ENCODE measurements at places on chromosomes 13 and 19.
A peak's percentile ranks its signal among the peaks of the same experiment; 100 is the strongest.

- DNase-seq: no peak
Observed at GRCh38 chr19:47786566-47786965, 8.1 kb downstream of the SELENOW start.

GRCh38 chr13:110914331-110915056 lies 375 bp downstream of the ANKRD10 start:
- peak; percentile 64 for DNase-seq

- no peak for DNase-seq
Observed at GRCh38 chr13:78341032-78341431, 262.3 kb downstream of the POU4F1 start.

DNA sequence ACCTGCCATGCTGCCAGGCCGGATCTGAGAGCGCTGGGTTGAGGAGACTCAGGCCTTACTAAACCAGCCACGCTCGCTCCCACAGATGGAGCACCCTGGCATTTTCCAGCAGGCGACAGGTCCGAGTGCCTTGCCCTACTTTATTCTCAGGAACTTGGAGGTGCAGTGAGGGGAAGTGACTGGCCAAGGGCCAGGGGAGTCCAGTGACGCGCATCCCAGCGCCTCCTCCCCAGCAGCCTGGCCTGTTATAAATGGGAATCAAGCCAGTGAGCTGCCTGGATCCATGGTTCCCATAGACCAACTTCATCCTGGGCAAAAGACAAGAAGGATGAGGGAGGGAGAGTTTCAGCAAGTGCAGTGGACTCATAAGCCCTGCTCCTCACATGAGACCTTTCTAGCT lies 35.5 kb downstream of the TMED1 start:
- no peak for DNase-seq

DNA sequence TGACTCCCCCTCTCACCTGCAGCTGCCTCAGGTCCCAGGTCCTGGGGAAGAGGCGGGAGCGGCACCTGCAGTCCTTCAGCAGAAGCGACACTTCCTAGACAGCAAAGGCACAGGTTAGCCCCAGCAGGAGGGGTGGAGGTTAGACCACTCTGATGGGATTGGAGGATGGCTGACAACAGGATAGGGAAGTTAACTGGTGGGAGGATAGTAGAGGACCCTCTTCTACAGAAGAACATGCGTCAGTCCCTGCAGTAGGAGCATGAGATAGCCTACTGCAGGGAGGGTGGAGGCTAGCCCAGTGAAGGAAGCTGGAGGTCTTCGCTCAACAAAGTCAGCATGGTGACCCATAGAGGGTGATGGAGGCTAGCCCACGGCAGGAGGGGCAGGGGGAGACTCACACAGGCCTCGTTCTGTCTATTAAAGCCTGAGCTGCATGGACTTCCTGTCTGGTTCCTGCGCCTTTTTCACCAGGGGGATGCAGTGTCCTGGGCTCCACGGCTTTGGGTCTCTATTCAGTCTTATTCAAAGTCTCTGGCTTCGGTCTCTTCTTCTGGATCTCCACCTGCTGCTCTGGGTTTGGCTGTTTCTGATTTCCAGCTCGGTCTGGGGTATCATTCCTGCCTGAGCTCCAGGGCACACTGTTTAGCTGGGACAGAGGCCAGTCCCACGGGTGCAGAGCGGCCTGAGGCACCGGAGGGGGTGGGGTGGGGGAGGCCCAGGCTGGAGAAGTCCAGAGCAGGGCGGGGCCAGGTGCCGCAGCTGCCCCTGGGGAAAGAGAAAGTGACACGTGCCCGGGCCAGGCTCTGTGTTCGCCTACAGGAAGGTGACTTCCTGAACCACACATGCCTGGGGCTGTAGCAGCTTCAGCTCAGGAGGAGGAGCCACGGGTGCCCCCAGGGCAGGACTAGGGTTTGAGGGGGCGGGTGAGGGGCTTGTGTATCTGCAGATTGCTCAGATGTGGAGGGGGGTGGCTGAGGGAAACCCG lies 7.3 kb downstream of the IFNL3 start:
- peak; percentile 75 for DNase-seq

GRCh38 chr13:44764302-44764692 lies 188.2 kb upstream of the TSC22D1 start:
- DNase-seq: peak; percentile 31

GRCh38 chr19:21751384-21751783 lies 16.0 kb downstream of the ZNF100 start:
- no peak for DNase-seq

DNA sequence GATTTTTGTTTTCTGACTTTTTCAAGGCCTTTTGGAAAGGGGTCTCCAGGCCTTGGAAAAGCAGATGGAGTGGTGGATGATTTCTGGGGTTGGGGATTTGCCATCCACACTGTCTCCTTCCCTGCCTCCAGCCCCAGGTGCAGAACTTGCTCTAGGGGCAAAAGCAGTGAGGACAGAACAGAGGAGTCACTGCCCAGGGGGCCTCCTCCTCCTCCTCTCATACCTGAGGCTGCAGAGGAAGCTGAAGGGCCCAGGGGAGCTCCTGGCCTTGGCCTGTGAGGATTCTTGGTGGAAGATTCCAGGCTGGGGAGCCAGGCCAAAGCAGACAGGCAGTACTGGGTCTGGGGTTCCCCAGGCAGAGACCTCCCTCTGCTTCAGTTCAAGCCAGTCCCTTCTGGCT lies 52.3 kb upstream of the URI1 start:
- DNase-seq: no peak

DNA sequence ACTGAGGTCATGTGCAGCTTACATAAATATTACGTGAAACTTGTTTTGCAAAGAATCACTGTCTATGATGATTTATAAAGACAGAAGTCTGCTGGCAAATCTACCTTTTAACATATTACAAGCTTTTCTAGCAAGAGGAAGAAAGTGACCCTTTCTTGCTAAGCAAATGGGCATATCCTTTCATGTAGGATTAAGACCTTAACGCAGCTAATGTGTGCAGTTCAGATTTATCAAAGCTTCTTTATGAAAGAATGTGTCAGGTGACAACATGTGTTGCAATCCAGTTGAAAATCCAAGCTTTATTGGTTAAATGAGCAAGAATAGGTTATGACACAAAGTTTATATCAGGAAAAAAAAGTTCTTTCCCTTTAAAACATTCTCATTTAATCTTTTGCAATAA lies 115.6 kb upstream of the NBEA start:
- no peak for DNase-seq

DNA sequence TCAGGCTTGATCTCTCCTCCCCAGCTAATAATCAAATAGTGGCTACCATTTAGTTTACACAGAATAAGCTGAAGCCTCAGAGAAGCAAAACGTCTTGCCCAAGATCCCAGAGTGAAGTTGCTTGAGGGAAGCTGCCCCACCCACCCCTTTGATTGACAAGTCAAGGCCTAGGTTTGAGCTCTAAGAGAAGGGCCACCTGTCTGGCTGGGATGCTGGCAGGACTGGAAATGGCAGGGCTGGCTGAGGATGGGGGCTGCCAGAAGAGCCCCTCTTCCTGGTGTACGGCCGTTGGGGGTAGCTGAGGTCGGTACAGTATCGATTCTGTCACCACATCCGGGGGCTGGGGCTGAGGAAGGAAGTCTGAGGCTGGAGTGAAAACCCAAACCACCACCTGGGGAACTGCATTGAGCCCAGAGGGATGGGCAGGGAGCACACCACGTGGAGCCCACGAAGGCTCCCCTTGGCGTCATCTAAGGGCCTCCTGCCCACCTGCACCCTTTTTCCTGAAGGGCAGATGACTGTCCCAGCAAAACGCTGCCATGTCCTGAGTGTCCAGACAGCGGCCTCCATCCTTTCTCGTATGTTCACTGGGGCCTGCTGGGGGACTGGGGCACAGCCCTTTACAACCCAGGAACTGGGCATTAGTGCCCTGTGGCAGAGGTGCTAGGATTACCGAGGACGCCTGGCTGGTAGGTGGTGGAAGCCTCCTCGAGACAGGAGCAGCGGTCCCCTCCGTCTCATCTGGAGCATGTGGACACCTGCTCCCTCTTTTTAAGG lies 1.4 kb upstream of the PRKD2 start:
- peak; percentile 40 for DNase-seq

DNA sequence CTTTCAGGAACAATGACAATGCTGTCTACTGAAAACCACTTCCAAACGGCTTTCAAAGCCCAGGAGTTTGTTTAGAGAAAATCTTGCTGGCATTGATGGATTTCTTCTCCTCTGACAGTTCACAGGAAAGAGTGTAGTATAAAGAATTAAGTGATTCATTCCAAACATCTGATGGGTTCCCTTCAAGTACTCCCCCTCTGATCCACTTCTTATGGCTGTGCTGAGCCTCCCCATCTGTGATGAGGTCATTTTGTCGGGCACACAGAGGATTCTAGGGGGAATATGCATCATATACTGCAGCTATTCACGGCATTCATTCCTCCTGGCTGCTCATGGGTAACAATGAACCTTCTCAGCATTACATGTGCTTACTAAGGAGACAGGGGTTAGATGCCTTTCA lies 107.9 kb downstream of the RGCC start:
- no peak for DNase-seq

GRCh38 chr13:43510956-43511901 lies 275.5 kb downstream of the ENOX1 start:
- no peak for DNase-seq

DNA sequence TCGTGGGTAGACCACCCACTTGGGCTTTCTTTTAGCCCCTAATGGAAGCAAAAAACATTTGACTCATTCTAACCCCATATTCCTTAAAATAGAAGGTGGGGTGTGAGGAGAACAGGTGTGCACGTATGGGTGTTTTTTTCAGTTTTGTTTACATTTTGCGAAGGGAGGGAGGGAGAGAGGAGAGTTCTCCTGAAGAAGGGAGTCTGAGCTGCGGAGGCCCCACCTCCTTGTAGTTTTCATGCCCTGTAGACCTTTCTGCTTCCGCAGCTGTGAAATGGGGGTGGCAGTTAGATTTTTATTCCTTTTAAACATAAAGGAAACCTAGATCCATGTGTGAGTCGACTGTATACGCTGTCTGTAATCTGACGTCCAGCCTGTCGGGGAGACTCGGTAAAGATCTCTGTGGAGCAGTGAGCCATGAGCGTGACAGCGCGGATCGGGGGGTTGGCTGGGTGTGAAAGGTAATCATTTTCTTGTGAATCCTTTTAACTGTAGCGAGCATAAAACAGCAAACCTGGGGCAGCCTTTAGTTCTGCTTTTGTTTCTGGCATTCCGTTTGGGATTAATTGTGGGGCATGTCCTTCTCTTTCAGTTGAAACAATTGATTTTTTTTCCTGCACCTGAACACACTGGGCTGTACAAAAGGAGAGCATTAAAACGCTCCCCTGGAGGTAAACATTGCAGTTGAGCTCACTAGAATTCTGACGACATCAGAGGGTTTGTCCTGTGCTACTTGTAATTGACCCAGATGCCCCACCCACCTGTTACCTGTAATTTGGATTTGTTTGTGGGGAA lies 2.3 kb downstream of the UPF1 start:
- no peak for DNase-seq

GRCh38 chr19:54532528-54532927 lies 29.9 kb downstream of the LAIR2 start:
- no peak for DNase-seq

GRCh38 chr19:39525205-39525604 lies 7.4 kb downstream of the EID2B start:
- no peak for DNase-seq

GRCh38 chr19:8609279-8610040 lies 1.1 kb downstream of the ADAMTS10 start:
- no peak for DNase-seq

GRCh38 chr19:4580021-4580901 lies 20.8 kb upstream of the SEMA6B start:
- DNase-seq: no peak

- peak; percentile 56 for DNase-seq
Observed at GRCh38 chr19:44847144-44848035, 1.3 kb downstream of the NECTIN2 start.

DNA sequence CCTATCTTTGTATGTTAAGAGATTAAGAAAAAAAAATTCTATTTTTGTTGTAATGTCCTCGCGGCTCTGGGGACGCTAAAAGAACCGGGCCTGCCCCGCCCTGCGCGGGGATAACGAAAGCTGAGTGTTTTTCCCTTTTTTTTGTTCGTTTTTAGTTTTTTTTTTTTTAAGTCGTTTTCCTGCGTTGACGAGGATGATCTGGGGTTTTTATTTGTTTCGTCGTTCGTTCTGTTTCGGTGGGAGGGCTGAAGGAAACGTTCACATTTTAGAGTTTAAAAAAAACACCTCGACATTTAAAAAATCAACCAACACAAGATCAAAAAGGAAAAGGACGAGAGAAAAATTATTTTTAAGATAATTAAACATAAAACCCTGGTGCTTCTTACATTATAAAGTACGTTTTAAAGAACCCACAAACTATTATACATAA lies 5.6 kb downstream of the LYL1 start:
- no peak for DNase-seq

GRCh38 chr13:33006134-33006533 lies 10.1 kb upstream of the KL start:
- no peak for DNase-seq

GRCh38 chr13:22276616-22277015 lies 605.7 kb downstream of the FGF9 start:
- no peak for DNase-seq

DNA sequence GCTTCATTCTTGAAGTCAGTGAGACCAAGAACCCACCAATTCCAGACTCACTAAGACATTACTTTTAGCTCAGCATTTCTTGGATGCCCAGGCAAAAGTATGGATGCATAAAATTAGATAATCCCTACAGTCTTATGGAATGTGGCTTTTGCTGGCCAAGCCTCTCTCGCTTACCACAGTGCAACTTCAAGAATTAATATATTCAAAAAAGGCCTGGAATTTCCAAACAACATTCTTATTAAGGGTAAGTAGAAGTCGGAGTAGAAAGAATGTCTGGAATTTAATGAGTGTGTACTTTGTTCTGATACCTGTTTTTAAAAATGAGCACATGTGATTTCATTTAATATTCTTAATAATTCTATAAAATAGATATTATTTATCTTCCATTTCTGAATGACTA lies 302.4 kb upstream of the TMTC4 start:
- no peak for DNase-seq

GRCh38 chr13:111005808-111006505 lies 91.1 kb upstream of the ANKRD10 start:
- DNase-seq: no peak

GRCh38 chr13:99842405-99842804 lies 129.2 kb downstream of the ZIC5 start:
- DNase-seq: no peak

GRCh38 chr19:11452620-11453310 lies 17.3 kb downstream of the PRKCSH start:
- no peak for DNase-seq

DNA sequence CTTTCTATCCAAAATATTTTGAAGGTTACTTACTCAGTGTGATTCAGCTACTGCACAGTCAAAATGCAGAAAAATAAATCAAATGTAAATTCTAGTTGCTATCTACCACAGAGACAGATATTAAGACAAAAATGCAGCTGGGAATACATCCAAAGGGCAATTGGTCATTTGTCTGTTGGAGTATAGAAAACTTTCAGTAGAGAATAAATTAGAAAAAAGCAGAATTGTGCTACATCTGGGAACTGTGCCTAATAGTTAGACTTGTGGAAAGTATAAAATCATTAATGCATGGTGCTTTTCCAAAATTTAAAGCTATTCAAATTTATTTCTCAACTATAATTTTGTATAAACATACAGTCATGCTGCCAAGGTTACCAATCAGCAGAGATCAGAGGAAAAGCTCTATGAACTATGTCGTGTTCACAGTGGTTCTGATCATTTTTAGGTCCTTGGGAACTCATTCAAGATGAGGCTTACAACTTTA lies 1635.8 kb downstream of the PCDH9 start:
- no peak for DNase-seq

- DNase-seq: peak; percentile 64
Observed at GRCh38 chr13:73096173-73096572, 37.4 kb downstream of the KLF5 start.

GRCh38 chr13:49295244-49295643 lies 47.5 kb downstream of the CDADC1 start:
- DNase-seq: no peak

GRCh38 chr19:984165-984967 lies at the start of gene WDR18:
Gene WDR18, plus strand, starts transcription at chr19:984345. Its CDS starts 9 bp downstream, at chr19:984354.
- DNase-seq: peak; percentile 92
